ENCODE measurements at places on chromosomes 16 and 17.
A peak's percentile ranks its signal among the peaks of the same experiment; 100 is the strongest.

DNA sequence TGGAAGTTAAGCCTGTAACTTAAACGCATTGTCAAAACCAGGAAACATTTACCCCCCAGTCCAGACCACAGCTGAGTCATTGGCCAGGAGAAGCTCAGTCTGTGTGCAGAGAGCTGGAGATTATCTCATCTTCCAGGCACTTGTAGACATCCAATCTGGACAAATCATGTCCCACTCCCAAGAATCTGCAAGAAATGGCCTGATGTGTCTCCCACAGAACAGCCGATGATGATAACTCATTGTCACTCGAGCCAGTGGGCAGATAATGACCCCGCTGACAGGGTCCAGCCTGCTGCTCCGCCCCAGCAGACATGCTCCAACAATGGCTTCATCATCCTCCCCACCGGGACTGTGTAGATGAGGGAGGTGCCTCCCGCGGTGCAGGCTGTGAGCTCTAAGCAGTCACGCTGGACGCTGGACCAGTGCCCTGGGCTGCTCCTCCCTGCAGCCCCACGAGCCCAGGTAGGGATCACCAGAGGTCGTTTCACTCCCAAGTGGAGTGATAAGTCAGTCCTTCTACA is 322.5 kb downstream of the C16orf95 start:
- DNase-seq: no peak

DNA sequence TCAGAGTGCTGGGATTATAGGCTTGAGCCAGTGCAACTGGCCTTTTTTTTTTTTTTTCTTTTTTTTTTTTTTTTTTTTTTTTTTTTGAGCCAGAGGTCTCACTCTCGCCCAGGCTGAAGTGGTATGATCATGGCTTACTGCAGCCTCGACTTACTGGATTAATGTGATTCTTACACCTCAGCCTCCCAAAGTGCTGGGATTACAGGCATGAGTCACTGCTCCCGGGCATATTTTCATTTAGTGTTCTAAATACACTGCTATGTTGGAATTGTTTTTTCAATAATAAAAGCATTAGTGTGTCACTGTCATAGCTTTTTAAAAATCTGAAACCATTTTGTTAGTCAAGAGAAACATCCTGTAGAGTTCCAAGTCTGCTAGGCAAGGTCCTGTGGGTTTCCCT is 40.3 kb downstream of the NDE1 start:
- no peak for DNase-seq

GRCh38 chr16:3938843-3939624 is 58.5 kb upstream of the CREBBP start:
- peak; percentile 62 for DNase-seq

- DNase-seq: no peak
Measured at GRCh38 chr17:15145621-15146020, 119.5 kb downstream of the PMP22 start.

GRCh38 chr17:75011401-75012095 is 922 bp upstream of the MRPL58 start:
- DNase-seq: peak; percentile 69

GRCh38 chr17:40452216-40452787 is 9.1 kb downstream of the IGFBP4 start:
- DNase-seq: no peak

DNA sequence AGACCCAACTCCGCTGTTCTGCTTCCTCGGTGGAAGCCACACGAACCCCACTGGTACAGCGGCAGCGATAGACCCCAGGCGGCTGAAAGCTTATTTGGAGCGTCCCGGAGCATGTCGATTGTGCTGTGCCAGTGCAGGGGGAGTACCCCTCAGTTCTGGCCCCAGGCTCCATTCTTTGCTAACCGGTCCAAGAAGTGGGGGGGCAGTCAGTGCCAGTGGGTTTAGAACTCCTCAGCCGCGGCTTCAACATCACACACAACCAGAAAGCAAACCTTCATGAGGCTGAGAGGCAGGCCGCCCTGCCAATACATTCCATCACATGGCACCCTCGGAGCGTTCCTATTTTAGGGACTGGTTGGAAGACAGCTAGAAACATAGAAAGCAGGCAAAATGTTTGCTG is 1.7 kb upstream of the MNT start:
- no peak for DNase-seq

DNA sequence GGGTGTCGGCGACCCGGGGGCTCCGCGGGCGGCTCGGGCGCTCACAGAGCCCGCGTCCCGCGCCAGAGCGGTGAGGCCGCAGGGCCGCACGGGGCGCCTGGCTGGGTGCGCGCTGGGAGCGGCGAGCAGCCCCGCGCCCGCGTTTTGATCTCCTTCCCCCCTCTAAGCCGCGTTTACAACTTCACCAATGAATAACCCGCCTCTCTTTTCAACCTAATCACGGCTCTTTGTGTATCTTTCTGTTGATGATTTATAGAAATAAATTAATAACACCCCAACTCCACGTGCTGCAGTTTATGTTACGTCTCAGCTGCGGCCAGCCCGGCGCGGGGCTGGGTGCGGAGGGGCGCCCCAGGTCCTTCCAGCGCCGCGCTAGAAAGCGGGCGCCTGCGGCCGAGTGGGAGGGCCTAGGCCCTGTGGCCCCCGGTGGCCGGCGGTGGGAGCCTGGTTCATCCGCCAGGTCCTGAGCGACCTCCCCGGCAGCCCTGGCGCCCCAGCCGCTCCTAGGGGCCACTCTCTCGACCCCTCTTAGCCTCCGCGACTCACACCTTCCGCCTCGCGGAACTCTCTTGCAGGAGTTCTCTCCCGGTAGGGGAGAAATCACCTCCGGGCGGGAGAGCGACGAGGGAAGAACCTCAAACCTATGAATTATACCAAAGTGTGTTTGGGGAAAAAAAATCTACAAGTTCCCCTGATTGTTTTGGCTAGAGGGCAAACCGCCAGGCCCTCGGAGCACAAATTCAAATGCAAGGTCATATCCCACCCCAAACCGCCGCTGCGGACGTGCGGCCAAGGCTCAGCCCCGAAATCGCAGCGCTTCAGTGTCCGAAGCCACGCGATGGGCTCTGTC is 1.9 kb downstream of the HNF1B start:
- DNase-seq: no peak

DNA sequence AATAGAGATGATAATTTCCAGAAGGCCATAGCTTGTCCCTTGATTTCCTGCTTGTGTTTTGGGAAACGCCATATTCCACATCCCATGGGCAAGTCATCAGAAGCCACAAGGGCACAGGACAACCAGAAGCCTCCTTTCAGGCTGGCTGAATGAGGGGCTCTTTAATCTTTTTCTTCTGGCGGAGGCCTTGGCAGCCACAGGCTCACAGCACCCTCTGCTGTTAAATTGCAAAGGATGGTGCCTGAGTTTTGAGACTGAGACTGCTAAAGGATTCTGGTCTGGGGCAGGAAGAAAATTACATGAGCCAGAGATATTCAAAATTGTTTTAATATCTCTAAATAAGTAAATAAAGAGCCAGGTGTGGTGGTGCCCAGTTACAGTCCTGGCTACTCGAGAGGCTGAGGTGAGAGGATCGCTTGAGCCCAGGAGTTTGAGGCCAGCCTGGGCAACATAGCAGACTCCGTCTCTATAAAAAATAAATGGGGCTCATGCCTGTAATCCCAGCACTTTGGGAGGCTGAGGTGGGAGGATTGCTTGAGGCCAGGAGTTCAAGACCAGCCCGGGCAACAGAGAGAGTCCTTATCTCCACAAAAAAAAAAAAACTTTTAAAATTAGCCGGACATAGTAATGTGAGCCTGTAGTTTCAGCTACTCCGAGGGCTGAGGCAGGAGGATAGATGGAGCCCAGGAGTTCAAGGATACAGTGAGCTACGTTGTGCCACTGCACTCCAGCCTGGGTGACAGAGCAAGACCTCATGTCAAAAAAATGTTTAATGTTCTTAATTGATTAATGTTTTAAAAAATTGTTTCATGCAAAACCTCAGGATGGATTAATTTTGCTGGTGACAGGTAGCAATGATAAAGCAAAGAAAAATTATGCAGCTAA is 26.3 kb downstream of the AARSD1 start:
- peak; percentile 72 for DNase-seq

- DNase-seq: no peak
Measured at GRCh38 chr17:29066606-29067005, 23.7 kb downstream of the PIPOX start.

- no peak for DNase-seq
Measured at GRCh38 chr16:4893103-4893862, 43.7 kb downstream of the PPL start.

GRCh38 chr16:71254832-71255525 is 24.5 kb upstream of the HYDIN start:
- DNase-seq: peak; percentile 31

DNA sequence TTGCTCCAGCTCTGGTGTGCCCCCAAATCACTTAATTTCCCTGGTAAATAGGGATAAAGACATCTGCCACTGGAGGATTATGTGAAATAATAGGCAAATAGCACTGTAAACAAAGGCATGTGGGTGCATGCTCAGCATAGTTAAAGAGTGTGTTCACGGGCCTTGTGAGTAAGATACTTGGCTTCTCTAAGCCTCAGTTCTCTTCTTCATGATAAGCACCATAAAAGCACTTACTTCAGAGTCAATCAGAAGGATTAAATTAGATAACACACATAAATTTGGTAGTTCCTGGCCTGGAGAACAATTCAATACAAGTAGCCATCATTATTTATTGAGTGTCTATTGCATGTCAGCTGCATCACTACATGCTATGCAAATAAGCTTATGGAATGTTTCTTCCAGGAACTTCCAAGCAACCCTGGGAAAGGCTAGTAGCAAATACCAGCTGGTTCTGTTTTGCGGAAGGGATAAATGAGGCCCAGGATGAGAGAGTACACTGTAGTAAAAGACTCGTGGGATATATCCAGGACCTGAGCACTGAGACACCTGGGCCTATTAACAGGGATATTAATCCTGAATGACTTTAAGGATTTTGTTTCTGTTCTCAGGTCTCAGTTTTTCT is 14.5 kb downstream of the CCL11 start:
- DNase-seq: no peak

GRCh38 chr16:1184156-1184868 is 31.4 kb downstream of the CACNA1H start:
- no peak for DNase-seq

- no peak for DNase-seq
Measured at GRCh38 chr17:67422897-67423296, 45.8 kb downstream of the PITPNC1 start.

GRCh38 chr17:81646869-81647600 is 9.3 kb downstream of the PDE6G start:
- DNase-seq: no peak

GRCh38 chr17:81030741-81031565 is 4.0 kb upstream of the BAIAP2 start:
- DNase-seq: no peak

- DNase-seq: no peak
Measured at GRCh38 chr17:42174126-42174783, 6.7 kb downstream of the KCNH4 start.

GRCh38 chr16:64242492-64242891 is 879.4 kb downstream of the CDH11 start:
- DNase-seq: no peak

DNA sequence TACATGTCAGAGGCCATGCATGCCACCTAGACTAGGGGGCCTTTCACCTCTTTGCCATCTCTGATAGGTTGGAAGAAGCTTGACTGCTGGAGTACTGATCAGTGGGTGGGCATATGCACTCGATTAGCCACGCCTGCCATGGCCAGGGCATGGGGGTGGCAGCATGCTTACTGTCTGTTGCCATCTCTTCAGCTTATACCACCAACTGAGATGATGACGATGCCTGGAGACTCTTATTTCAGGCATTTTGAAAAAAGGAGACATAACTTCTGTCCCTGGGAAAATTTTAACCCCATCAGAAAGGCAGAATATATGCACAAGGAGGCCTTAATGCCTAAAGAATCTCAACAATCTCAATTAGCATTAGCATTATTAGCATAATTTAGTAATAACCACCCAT is 60.8 kb downstream of the MSI2 start:
- peak; percentile 45 for DNase-seq

DNA sequence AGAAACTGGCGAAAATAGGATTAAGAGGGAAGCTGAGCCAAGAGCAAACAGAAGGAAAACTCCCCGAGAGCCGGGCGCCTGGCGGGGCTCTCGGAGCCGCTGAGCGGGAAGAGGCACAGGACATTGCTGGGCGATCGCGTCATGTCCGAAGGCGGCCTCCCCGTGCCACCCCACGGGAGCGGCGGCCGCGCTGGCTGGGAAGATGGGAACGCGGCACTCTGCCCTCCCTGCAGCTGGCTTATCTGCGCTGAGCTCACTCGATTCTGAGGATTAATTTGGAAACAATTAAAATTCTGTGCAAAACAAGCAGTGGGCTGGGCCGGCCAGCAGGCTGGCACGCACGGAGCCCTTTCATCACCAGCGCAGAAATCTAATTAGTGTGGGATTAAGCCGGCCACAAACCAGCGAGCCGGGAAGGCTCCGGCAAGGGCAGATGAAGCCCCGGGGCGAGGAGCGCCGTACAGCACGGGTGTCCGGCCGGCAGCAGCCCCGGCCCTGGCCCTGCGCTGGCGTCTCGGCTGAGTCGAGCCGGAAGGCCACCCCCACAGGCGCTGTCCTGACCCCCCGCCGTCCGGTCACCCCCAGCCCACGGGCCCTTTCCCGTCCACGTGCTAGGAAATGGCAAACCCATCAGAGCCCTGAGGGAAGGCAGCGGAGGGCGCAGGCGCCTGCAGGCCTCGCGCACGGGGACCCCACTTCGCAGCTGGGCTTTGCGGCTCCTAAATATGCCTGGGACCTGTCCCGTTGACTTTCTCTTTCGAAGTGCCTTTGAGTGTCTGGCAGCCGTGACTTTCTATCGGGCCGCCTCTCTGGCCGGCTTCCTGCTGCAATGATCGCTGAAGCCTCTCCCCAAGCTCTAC is 37.9 kb downstream of the SOX8 start:
- peak; percentile 6 for DNase-seq

- DNase-seq: no peak
Measured at GRCh38 chr17:79799538-79800324, 2.9 kb upstream of the CBX8 start.

GRCh38 chr17:66579556-66579955 is 255.4 kb upstream of the CACNG5 start:
- no peak for DNase-seq

DNA sequence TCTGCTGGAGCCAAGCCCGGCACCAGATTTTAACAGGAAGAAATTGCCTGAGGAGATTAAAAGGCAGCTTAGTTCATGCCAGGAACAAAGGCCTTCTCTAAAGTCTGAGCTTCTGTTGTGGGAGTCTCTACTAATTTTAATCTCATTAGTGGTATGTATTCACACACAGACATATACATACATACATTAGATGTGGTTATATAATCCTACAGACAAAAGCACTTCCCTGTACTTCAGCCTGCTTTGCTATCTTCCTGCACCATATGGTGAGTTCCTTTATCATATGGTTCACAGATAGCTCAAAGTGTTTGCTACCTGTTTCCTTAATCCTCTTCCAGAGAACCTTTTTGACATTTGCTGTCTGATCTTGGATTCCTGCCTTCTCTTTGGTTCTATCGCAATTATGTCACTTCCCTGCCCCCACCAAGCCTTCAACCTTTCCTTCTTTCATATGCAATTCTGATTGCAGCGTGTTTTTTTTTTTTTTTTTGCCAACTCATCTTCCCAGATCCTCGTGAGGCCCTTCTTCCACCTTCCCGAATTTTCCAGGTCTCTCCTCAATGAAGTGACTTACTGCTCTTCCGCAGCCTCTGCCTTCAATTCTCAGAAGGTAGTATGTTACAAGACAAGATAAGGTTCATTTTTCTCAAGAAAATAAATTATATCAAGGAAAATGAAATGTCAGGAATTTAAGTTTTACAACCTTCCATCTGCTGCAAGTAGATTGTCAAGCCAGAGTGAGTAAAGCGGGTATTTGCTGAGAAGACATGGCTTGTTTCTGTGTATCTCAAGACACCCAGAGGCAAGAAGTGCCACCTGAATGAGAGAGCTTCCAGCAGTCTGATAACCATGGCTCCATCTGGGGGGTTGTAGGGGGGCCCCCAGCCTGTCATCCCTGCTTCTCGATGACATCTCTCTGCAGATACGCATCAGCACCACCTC is 120.2 kb upstream of the CACNG3 start:
- no peak for DNase-seq

Data from NCI-H2227 treated with DMSO at 0.1 percent for 48 hours (cell line).